ENCODE measurements at places on chromosomes 16 and 17.

GRCh38 chr17:77708936-77709335 lies 249.6 kb upstream of the TNRC6C start:
- DNase-seq, result no peak

- peak; percentile 90 for DNase-seq
Observed at GRCh38 chr17:76385892-76386786, 1.7 kb downstream of the SPHK1 start.

GRCh38 chr17:51527225-51527982 lies 267.1 kb downstream of the UTP18 start:
- no peak for DNase-seq

DNA sequence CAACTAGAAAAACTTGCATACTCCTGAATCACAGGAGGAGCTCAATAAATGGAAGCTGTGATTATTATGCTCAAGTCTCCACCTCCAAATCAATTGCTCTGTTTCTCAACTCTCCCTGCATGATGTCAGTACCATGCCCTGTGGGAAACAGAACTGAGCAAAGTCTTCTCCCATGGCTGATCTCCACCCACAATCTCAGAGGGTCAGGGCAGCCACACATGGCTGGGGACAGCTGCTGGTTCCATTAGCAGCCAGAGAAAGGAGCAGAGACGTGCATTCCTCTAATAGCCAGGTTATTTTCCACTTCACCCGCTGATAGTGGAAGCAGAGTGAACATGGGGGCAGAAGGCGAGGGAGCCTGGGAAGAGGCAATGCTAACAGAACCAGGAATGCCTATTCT lies 85.5 kb upstream of the TMEM132E start:
- DNase-seq, result no peak

DNA sequence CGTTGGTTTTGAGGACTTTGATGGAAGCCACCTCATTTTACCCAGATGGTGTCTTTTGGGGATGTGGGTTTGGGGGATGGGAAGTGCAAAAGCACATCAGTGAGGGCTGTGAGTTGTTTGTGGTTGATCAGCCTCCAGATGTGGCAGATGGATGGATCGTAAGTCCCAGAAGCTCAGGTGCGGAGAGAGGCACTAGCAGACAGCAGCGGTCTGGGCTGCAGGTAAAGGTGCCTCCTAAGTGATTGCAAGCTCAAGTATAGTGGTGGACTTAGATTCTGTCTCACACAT lies 18.0 kb downstream of the HS3ST3B1 start:
- DNase-seq, result no peak

DNA sequence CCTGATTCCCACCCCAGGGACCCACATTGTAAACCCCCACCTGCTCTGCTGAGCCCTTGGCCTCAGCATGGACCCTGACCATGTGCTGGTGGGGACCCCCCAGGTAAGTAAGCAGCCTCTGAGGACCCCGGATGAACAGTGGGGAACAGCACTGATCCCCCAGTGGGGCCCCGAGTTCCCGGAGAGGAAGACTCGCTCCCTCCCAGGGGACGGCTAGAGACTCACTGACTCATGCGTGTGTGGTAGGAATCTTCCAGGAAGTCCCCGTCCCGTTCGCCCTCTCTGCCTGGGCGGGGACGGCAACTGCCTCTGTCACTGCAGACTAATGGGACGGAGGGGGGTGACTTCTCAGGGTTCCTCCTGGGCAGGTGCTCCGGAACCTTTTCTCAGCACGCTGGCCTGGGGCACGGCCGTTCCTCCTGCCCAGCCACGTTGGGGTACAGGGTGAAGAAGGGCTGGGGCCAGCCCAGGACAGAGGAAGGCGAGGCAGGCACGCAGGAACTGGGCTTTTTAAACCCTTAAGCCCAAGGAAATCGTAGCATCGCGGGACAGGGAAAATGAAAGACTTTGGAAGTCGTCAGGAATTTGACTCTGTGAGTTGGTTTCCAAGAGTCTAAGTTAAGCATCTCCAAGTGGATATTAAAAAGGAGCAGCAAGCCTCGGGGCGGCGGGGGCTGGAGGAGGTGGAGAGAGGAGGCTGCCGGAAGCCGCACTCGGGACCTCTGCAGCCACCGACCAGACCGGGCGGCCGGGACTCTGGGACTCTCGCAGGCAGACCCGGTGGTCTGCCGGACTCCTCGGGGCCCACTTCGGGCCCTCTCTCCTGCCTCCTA lies 178.7 kb downstream of the SEC14L1 start:
- DNase-seq, result no peak

DNA sequence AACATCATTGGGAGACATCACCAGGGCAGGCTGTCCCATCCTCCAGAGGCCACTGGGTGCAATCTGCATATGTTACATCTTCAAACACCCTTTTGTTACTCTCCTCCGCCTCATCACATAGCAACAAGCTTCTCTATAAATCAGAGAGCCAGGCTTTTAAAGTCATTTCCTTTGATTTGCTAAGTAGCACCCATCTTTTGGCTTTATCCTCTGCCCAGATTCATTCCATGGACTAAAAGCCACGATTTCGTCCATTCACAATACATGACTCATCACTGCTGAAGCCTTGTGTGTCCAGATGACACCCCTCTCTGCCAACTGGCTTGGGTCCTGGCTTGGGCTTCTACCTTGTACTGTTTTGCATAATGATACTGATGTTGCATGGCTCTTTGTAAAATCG lies 2.0 kb upstream of the KRT38 start:
- DNase-seq, result no peak

- peak; percentile 46 for DNase-seq
Observed at GRCh38 chr17:44307387-44308186, 814 bp upstream of the RUNDC3A start.

DNA sequence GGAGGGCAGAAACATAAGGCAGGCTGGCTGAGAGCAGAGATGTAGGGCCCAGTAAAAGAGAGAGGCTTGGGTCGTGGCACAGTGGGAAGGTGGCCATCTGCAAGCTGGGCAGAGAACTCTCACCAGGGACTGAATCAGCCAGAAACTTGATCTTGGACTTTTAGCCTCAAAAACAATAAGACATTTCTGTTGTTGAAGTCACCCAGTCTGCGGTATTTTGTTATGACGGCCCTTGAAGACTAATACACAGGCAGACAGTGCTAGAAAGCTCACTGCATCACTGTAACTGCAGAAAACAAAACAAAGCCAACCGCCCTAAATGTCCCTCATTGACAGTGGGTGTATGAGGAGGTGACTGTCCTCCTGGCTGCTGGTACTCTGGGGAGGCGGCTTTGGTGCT lies 3.9 kb upstream of the JPH3 start:
- no peak for DNase-seq

GRCh38 chr16:47965439-47965838 lies 190.4 kb downstream of the ABCC12 start:
- peak; percentile 15 for DNase-seq

DNA sequence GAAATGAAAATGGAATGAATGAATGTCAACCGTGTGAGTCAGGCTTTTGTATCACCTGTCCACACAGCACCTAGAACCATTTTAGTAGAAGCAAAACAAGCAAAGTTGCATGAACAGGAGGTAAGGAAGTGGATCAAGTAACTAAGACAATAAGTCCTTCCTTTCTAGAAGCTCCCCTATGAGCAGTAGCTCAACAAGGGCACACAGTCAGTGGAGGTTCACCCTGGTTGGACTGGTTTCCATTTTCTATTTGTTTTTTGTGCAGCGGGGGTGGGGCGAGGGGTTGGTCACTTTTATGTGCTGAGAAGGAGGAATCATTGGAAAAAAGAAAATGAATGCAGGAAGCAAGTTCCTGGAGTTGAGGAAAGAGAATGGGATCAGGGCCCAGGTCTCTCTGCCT lies 4.0 kb upstream of the HSBP1 start:
- DNase-seq, result no peak

GRCh38 chr17:72343911-72344310 lies 223.1 kb downstream of the SOX9 start:
- DNase-seq, result no peak

- no peak for DNase-seq
Observed at GRCh38 chr16:51407199-51407598, 256.1 kb upstream of the SALL1 start.

DNA sequence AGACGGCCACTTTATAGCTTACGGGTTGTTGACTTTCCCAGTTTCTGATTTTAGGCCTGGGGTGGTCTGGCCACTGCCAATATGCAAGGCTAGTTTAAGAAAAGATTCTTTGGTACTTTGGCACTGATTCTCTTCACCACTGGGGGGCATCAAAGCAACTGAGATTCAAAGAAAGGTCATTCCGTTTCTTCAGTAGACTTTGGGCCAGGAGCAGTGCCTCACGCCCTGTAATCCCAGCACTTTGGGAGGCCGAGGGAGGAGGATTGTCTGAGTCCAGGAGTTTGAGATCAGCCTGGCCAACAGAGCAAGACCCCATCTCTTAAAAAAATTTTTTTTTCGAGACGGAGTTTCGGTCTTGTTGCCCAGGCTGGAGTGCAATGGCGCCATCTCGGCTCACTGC lies 53.0 kb downstream of the RPA1 start:
- no peak for DNase-seq

- DNase-seq, result no peak
Observed at GRCh38 chr17:38357486-38358123, 6.0 kb downstream of the SOCS7 start.

DNA sequence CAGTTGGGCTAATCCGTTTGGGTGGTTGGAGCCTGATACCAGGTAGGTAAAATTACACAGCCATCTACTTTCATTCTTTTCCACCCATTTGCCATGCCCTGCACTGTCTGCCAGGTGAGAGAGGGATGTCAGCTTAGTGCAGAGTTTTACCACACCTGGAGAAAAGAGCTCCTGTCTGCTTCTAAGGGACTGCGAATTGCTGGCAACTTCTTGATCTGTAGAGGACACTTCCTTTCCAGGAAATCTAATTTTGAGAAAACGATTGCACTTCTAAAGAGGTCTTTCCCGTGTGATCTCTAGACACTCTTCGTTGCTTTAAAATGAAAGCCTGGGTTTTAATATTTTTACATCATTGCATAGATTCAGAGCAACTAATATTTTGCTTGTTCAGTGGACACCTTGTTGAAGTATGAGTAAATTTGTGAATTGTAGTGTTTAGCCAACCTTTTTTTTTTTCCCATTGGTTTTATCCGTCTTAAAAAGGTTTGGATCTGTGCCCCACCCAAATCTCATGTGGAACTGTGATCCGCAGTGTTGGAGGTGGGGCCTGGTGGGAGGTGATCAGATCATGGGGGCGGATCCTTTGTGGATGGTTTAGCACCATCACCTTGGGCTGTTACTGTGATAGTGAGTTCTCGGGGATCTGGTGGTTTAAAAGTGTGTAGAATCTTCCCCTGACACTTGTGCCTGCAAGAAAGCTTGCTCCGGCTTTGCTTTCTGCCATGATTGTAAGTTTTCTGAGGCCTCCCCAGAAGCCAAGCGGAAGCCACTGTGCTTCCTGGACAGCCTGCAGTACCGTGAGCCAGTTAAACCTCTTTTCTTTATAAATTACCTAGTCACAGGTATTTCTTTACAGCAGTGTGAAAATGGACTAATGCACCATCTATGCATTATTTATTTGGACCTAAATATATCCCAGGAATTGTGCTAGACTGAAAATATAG lies 104.6 kb downstream of the PRKCA start:
- DNase-seq, result no peak

DNA sequence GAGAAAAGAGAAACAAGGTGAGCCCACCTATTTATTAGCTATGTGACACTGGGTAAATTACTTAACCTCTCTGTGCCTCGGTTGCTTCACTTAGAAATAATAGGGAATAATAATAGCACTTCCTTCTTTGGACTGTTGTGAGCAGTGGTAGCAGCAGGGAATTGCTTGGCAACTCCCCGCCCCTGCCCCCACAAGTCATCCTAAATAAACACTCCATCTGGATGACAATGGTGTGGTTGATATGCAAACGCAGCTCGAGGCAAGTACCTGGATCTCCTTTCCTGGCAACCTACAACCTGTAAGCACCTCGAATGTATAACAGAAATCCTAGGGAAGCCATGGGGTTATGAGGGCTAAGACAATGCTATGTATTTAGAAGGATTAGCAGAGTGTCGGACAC lies 9.1 kb downstream of the TEKT3 start:
- no peak for DNase-seq

- DNase-seq, result no peak
Observed at GRCh38 chr17:80000981-80001775, 34.5 kb downstream of the TBC1D16 start.

DNA sequence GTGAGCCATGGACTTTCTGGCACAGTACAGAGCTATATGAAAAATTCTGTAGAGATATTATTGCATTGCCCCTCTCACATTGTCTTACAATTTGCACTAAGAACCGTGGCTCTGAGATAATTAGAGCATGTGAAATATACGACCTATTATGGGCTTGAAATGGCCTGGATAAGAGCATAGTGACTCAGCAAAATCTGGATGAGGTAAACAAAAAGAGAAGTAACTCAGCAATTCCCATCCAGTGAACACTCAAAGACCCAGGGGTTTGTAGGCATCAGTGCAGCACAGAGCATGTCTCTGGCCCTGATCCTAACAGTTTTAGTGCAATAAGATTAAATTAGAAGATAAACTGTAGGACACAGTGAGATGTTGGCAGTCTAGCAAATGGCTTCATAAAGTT lies 317.2 kb upstream of the MYOCD start:
- no peak for DNase-seq

- no peak for DNase-seq
Observed at GRCh38 chr17:49821466-49821865, 26.4 kb downstream of the TAC4 start.

GRCh38 chr16:6266703-6267102 lies 1065.9 kb upstream of the RBFOX1 start:
- DNase-seq, result no peak

DNA sequence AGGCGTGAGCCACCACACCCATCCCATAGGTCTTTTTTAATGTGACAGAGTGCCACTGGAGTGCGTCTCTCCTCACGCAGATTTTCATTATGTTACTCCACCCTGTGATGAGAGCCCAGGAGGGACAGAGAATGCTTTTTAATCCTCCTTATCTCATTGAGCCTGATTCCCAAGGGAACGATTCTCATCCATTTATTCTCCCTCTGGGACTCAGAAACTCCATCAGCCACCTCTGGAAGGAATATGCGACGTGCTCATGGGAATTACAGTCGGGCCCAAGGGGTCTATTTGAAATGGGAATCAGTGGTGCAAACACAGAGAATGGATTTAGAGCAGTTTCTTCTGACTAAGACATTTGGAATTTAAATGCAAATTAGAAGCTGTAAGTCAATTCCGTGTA lies 155.9 kb upstream of the HSBP1 start:
- no peak for DNase-seq

- DNase-seq, result no peak
Observed at GRCh38 chr17:42227849-42228700, 33.8 kb upstream of the GHDC start.

- DNase-seq, result no peak
Observed at GRCh38 chr16:84844049-84844350, 24.2 kb downstream of the CRISPLD2 start.
